ENCODE measurements at places on chromosomes 2 and 18.
A peak's percentile ranks its signal among the peaks of the same experiment; 100 is the strongest.

DNA sequence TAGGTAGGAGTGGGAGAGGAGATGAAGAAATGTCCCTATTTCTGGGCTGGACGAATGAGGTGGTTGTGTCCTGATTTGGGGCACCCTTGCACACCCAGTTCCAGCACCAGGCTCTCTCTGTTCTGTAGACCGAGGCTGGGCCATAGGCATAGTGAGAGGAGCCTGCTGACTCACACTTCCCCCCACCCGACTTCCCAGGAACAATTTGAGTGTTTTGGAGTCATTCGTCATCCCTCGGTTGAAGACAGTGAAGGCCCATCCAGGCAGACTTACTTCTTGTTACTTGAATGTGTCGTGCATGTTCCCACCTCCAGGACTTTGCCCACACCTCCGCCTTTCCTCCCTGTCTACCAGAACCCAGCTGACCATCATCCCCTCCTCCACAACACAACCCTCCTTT is 179.1 kb downstream of the HAUS1 start:
- DNase-seq, result no peak

- DNase-seq, result no peak
Observed at GRCh38 chr2:10007921-10008808, 35.2 kb upstream of the KLF11 start.

- peak; percentile 16 for DNase-seq
Observed at GRCh38 chr2:37877457-37878315, 47.4 kb upstream of the RMDN2 start.

DNA sequence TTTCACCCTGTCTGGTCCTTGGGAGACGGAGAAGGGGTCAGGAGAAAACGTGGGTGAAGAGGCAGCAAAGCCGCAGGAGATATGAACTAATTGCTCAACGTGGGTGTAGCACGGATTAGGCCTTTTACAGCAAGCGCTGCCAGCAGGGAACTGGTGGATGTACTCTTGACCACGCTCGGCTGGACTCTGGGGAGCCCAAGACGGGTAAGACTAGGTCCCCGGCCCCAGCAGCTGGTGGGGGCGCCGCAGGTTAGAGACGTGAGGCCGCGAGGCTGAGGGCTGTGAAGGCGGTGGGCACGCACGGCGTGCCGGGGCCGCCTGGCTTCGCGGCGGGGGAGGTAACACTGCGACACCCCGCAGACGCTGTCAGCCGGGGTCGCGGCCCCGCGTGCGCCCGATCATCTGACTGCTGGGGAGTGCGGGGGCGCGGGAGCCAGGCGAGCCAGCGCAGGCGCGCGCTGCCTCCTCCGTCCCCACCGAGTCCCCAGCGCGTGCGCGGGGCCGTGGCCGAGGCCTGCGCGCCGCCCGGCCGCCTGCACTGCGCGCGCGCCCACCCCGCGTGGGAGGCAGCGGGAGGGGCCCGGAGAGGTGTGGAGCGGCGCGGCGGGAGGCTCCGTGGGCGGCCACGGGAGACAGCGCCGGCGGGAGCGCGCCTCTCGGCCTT is at the start of gene CLIP4:
CLIP4 (plus strand) TSS at position 470 of the 664 bp plus-strand sequence. CDS start 5,974 bp downstream, outside the sequence.
- DNase-seq, result peak; percentile 18

- no peak for DNase-seq
Observed at GRCh38 chr2:31334311-31335026, 80.1 kb downstream of the XDH start.

DNA sequence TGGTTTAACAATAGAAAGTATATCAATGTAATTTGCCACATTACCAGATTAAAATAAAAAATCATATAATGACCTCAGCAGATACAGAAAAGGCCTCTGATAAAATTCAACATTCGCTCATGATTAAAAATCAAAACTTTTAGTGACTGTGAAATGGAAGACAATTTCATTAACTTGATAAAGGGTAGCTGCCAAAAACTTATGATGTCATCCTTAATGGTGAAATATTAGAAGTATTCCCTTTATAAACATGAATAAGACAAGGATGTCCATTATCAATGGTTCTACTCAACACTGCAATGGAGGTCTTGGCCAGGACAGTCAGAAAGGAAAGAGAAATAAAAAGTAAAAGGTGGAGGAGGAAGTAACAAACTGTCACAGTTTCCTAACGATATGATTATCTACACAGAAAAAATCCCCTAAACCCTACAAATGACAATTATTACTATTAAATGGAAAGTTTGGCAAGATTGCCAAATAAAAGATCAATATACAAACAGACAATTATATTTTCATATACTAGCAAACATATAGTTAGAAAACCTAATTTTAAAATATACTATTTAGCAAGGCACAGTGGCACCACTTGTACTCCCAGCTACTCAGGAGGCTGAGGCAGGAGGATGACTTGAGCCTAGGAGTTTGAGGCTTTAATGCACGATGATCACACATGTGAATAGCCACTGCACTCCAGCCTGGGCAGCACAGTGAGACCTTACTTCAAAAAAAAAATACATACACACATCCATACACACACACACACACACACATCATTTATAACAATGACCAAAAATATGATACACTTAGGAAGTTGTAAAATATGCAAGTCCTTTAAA is 12.8 kb downstream of the METTL8 start:
- DNase-seq, result no peak

GRCh38 chr2:64750817-64751285 is 97.1 kb upstream of the SERTAD2 start:
- DNase-seq, result peak; percentile 98

GRCh38 chr2:70643715-70644114 is 90.1 kb upstream of the TGFA start:
- no peak for DNase-seq

GRCh38 chr2:76450024-76450475 is 739.3 kb upstream of the GCFC2 start:
- DNase-seq, result no peak

GRCh38 chr2:85828725-85829124 is 60.1 kb downstream of the ST3GAL5 start:
- no peak for DNase-seq

- no peak for DNase-seq
Observed at GRCh38 chr2:107775211-107775610, 51.5 kb upstream of the RGPD4 start.

DNA sequence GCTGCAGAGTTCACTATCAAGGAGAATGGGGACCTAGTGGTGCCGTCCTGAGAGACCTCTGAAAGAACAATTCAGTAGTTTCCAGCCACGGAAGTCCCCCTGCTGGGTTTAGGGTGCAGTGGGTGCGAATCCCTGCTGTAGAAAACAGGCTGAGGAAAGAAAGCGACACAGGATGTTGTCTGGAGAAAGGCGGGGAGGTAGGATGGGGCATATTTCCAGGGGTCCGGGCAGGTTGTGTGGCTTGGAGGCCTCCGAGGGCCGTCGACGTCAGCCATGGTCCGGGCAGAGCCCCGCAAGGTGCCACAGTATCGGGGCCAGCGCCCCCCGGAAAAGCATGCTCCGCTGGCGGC is 807 bp upstream of the CREB1 start:
- DNase-seq, result peak; percentile 61

GRCh38 chr2:31945572-31945935 is 65.3 kb downstream of the MEMO1 start:
- DNase-seq, result no peak

GRCh38 chr2:41878056-41878455 is 169.8 kb upstream of the PKDCC start:
- no peak for DNase-seq

- no peak for DNase-seq
Observed at GRCh38 chr2:127134833-127135830, 28.2 kb upstream of the BIN1 start.

DNA sequence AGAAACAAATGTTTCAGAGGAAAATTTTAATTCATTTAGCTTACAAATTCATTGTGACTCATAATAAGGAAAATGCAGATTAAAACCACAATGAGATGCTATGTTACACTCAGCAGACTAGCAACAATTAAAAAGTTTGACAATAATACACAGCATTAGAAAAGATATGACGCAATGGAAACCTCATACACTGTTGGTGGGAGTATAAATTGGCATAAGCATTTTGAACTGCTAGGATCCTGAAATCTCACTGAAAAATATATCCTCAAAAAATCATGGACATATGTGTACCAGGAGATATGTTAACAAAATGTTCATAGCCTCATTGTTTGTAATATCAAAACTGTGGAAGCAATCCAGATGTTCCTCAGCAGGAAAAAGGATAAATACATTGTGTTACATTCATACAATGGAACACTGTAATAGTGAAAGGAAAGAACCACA is 13.7 kb downstream of the CALCRL start:
- no peak for DNase-seq

DNA sequence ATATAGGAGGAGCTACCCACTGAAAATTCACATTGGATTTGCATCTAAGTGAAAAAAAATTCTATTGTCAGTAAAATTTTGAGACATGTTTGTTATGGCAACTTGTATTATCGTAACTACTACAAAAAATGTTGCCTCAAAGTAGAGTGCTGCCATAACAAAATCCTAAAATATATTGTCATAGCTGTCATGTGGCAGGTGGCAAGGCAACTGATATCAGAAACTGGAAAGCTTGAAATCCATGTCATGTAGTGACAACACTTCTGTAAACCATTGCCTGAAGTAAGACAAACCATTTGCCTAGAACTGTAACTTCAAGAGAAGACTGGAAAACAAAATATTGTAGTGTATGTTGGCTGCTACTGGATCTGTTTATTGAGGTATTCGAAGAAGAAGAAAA is 697.5 kb upstream of the CELF4 start:
- DNase-seq, result no peak

- DNase-seq, result peak; percentile 3
Observed at GRCh38 chr2:239598011-239598731, 197.4 kb upstream of the HDAC4 start.

GRCh38 chr2:238943338-238944067 is 95.6 kb downstream of the TWIST2 start:
- no peak for DNase-seq

DNA sequence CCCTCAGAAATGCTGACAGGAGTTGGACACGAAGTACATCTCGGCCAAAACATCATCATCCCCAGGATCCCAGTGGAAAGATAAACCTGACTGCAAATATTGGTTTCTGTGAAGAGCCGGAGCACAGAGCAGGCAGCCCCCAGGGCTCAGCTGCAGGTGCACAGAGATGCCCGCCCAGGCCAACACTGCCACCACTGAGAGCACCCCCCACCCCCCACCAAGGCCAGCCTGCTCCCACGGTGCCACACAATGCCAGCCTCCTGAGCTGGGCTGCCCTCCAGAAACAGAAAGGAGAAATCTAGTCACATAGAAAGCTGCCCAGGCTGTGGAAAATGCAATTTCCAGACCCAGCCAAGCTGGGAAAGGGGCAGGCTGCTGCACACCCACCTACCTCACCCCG is 71.7 kb downstream of the GALNT14 start:
- no peak for DNase-seq

- DNase-seq, result no peak
Observed at GRCh38 chr18:48374423-48375149, 34.6 kb downstream of the ZBTB7C start.

DNA sequence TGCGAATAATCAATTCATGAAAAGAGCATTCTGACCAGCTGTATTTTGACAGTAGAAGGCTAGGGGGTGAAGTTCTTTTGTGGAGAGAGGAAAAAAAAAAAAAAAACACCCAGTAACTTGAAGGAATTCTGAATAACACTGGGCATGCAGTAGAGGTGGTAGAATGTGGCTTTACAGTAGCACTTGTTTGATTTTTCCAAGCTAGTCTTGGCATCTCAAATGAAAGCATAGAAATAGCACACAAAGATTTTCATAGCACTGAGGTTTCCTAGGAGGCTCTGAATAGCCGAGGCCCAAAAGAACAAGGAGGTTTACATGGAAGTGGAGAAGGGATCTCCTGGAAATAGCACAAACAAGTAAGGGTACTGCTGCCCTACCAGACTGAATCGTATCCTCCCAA is 470.2 kb upstream of the CDH20 start:
- no peak for DNase-seq

Data from DND-41 (cell line).